ENCODE measurements at places on chromosomes 12 and 14.

DNA sequence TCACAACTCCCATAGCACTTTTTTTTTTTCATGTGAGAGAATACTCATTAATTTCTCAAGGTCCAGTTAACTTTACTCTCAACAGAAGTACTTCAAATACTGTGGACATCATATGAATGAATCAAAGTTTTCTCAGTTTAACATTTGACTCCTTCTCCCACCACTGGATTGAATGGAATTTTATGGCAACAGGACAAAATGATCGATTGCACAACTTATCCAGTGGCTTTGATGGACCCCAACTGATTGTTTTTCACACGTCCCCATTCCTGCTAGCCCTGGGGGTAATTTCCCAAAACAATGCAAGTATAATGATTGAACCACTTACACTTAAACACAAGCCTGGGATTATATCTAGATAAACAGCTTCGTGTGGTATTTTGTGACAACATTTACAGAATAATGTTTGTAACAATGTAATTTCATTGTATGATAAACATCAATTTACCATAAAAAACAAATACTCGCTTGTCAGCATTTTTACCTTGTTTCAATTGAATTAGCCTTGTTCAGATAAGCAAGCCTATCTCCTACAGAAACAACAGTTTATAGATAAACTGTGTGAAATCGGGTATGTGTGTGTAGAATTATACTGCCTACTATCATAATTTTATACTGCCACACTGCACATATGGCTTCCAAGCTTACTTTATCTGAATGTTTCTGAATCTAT lies 60.9 kb downstream of the SOX5 start:
- peak; percentile 39 for DNase-seq

DNA sequence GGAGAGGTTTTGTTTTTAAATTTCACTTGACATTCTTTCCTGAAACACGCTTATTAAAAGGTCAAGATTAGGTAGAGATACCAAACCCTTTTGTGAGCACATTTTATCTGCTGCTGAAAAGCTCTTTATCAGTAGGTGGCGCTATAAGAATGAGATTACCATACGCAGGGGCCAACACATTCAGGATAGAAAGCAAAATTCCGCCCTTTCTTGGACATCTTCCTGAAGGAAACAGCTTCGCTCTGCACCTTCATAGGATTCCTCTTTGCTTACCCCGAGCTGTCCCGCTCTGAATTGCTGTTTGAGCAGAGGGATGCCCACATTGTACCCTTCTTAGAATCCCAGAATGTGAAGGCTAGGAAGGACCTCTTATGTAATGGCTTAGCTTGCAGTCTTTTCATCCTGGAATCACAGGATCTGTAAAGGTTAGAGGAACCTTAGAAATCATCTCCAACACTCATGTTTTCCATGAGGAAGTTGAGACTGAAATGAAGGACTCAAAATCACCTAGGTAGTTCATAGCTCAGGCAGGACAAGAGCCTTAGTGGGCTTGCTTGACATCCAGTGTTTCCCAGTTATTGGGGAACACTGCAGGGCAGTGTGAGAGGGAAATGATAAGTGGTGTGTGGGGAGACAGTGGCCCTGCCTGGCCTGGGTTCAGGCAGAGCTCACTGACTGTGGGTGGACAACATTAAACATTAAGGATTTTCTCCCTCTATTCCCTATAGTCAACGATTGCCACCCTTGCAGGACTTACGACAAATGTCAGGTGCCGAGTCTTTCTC lies 38.7 kb upstream of the CRY1 start:
- DNase-seq, result peak; percentile 15

DNA sequence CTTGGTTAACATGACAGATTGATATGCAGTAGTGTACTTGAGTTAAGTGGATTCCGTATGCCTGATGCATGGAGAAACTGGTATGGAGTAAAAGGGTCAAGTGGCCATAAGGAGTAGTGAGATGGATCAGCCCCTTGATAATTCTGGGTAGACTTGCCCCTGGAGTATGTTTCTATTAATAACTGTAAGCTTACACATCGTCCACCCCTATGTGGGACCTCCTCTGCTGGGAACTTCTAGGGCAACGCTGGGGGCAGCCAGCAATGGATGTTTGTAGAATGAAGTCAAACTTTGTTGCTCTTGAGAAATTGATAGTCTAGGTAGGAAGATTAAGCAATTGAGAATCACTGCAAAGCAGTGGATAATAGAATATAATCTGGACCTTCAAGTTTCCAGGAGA lies 3.5 kb downstream of the C12orf75 start:
- no peak for DNase-seq

- DNase-seq, result no peak
Measured at GRCh38 chr14:47541662-47542061, 133.7 kb downstream of the MDGA2 start.

- no peak for DNase-seq
Measured at GRCh38 chr12:11827091-11828061, 177.9 kb downstream of the ETV6 start.

Measured in epithelial cell of proximal tubule (primary cell).